ENCODE measurements at places on chromosomes 6 and 20. TPM values are rescaled to one million over a fixed set of nuclear protein-coding genes. Genes with fewer than 3 reads are reported as not detected.

Gene MROH8
- 3.8 TPM for polyA plus RNA-seq

Gene SMIM26
- polyA plus RNA-seq = 592 TPM

Gene DDX43
- polyA plus RNA-seq = not detected

Gene STMN3
- 32.0 TPM for polyA plus RNA-seq

Gene ULBP3
- not detected for polyA plus RNA-seq

Gene PDYN
- polyA plus RNA-seq = not detected

Gene COL11A2
- 0.67 TPM for polyA plus RNA-seq

Data from Purkinje cell (primary cell).